ENCODE measurements at places on chromosomes 1 and 21.

DNA sequence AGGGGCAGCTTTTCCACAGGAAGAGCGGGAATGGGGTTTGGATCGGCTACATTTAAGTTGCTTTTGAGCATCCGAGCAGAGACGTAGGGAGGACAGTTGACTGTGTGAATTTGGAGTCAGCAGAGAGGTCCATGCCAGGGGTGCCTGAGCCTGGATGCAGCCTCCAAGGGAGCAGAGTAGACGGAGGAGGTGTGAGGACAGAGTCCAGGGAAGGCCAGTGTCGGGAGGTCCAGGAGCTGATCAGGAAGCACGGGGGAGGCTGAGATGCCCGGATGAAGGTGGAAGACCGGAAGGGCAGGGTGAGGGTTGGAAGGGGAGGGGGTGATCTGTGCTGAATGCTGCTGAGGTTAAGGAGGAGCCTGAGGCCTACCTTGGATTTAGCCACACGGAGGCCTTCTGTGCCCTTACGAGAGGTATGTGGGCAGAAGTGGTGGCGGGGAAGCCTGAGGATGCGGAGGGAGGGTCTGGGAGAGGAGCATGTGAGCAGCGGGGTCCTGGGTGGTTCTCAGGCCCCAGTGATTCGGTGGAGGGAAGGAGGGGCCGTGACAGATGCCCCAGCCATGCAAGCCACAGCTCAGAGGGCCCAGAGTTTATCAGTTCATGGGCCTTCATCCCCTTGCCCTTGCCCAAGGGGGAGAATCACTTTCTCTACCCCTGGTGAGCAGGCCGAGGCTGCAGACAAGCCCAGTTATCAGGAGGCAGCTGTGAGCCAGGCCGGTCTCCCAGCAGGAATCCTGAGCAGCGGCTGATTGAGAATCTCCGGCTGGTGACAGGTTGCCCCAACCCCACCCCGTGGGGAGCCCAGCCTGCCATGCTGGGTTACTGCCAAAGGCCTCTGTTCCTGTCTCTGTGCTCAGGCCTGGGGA lies 54.0 kb upstream of the ACTL8 start:
- no peak for DNase-seq

DNA sequence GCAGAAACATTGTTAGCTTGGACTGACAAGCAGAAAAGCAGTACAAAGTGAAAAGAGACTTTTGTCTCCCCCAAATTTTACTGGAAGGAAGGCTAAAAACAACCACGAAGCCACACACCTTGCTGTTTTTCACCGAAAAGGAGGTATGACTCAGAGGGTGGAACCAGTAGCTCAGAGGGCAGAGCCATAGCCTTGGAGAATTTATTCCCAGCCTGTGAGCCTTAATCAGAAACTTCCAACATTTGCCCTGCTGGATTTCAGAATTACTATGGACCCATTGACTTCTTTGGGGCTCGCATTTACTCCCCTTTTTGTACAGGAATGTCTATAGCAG lies 32.0 kb downstream of the RPS6KC1 start:
- DNase-seq = no peak

GRCh38 chr1:107098961-107099360 lies 41.9 kb upstream of the NTNG1 start:
- no peak for DNase-seq

DNA sequence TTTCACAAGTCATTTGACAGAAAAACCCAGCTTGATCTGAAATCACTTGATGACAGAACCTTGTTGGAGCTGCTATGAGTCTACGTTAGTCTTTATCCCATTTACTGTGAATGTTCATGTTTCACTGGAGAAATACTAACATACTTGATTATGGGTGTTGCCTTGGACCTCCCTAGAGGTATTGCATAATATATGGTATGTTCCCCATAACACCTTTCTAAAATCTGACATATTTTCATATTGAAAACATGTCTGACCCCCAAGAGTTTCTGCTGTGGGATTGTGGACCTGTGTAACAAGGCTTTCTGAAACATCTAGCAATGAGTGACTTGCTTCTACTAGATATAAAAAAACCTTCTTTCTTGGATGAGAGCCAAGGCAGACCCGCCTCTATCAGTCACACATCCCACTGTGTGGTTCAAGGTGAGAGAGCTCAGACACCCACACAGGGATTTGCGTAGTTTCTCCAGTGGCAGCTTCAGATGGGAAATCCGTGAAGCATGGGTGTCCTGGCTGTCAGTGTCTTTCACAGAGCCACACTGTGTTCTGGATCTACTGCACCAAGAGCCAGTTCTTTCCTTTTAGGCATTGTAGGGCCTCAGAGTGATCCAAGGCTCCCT lies 4.6 kb downstream of the NENF start:
- DNase-seq = no peak

DNA sequence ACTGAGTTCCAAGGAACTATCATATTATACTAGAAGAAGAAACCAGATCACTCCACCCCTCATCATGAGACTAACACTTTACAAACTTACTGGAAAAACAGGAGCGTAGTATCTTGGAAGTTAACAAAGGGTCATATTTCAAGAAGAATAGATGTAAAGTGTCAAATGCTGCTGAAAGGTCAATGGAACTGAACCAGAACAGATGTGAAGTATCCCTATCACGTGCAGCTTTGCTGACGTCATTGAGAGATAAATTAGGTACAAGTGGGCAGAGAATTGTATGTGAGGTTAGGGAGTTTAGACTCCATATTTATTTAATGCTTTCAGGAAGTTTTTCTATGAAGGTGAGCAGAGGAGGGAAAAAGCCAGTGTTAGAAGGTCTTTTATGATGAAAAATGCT lies 483.0 kb downstream of the NCAM2 start:
- DNase-seq = no peak

- DNase-seq = no peak
These were observed 168.6 kb upstream of the FGGY start for GRCh38 chr1:59128239-59128736.

GRCh38 chr1:222886878-222887351 lies 72.1 kb downstream of the DISP1 start:
- no peak for DNase-seq

DNA sequence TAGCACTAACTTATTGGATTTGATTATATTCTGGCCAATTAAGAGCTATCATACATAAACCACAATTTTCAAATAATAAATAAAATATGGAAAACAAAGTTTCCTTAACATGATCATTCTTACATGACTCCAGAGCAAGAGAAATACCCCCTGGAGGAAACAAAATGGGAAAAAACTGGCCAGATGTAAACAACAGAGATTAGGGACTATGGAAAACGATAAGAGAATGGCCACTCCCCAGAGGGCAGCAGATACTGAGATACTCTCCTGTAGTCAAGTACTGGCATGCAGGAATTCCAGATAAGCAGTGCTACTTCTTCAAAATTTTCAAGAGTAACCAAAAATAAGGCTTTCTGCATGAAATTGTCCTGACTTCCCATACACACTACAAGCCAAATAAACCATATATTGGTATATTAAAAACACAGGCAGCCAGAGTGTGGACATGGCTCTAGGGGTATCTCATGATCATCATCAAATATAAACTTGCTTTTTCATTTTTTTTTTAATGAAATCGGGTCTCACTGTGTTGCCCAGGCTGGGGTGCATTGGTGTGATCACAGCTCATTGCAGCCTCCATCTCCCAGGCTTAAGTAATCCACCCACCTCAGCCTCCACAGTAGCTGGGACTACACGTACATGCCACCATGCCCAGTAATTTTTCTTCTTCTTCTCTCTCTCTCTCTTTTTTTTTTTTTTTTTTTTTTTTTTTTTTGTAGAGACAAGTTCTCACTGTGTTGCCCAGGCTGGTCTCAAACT lies 118.5 kb downstream of the EIF4G3 start:
- no peak for DNase-seq

- DNase-seq = no peak
These were observed 9.6 kb downstream of the DISC1 start for GRCh38 chr1:231636157-231636556.

DNA sequence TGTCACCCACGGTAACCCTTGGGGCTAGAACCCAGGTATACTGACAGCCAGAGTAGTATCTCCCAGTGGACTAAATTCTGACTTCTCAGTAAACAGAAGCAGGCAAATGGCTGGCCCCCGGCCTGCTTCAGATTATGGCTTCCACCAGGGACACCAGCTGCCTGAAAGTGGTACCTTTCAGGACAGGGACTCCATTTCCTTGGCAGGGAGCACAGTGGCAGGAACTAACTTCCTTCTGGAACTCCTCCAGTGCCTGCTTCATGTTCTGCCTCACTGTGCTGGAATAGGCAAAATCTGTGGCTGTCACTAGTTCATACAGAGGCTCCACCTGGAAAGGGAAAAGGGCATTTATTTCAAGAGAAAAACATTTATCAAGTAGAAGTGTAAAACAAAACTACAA lies 32.7 kb downstream of the C8B start:
- no peak for DNase-seq

DNA sequence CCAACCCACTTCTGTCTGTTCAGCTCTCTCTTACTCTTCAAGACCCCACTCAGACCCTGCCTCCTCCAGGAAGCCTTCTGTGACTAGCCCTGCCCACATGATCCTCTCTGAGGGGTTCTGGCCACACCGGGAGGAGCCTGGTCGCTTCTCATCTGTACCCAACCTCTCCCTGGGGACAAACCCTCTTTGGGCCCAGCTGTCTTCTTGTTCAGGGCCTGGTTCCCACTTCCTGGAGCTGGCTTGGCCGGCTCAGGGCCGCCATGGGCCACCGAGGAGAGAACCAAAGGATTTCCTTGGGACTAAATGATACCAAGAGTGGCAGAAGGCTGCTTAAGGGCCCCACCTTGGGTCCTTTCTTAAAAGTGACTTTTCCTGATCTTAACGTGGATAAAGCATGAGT lies 124.7 kb upstream of the ZBTB40 start:
- DNase-seq = no peak

DNA sequence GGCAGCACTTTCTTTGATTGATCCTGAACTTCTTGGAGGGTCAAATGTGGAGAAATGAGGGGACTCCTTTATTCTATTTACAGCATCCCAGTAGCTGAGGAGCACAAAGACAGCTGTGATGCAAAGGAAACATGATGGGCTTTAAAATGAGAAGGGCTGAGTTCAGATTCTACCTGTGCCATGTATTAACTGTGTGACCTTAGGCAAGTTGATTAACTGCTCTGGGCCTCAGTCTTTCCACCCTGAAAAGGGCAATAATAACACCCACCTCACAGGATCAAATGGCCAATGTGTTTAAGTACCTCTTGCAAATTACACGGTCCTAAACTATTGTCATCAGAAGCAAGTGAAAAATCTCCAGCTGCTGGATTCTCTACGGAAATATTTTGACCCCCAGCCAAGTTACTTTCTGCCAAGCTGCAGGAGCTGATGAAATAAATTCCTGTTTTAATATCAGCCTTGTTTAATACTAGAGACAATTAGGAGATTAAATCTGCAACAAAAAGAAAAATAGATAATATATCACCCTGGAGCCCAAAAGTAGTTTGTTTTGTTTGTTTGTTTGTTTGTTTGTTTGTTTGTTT lies 15.7 kb downstream of the TMEM81 start:
- DNase-seq = no peak

- no peak for DNase-seq
These were observed 6.6 kb downstream of the PTPN14 start for GRCh38 chr1:214544791-214545190.

GRCh38 chr1:6770751-6771440 lies 14.4 kb upstream of the CAMTA1 start:
- no peak for DNase-seq

- no peak for DNase-seq
These were observed 155.6 kb upstream of the ZNF648 start for GRCh38 chr1:182217071-182217470.

DNA sequence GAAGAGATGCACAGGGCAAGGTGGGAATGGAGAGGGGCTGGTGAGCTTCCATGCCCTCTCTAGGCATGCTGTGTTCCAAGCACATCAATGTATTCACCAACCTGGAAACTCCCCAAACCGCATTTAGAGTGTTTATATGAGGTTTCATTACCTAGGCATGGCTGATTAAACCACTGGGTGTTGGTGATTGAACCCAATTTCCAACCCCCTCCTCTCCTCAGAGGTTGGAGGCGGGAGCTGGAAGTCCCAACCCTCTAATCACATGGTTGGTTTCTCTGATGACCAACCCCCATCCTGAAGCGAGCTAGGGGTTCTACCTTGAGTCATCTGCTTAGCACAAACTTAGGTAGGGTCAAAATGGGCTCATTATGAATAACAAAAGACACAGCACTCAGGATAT lies 3.0 kb upstream of the PPIE start:
- no peak for DNase-seq

- DNase-seq = no peak
These were observed 138.9 kb upstream of the ERG start for GRCh38 chr21:38637161-38637560.

- DNase-seq = no peak
These were observed 22.7 kb downstream of the HSPG2 start for GRCh38 chr1:21914450-21914849.

DNA sequence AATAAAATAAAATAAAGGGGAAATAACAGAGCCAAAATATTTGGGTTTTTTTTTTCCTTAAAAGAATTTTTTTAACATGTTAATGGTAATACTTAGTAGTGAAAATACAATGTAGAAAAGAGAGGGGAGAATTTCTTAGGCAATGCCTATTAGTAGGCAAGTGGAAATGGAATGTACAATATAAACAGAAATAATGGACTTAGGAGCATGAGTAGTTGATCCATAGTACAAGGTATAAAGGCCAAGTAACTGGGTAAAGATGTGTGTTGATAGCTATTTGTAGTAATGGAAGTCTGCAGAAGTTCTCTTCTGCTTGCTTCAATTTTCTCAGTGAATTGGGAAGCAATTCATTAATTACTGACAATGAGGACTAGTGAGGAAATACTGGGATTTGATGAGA lies 34.4 kb downstream of the TESK2 start:
- no peak for DNase-seq

DNA sequence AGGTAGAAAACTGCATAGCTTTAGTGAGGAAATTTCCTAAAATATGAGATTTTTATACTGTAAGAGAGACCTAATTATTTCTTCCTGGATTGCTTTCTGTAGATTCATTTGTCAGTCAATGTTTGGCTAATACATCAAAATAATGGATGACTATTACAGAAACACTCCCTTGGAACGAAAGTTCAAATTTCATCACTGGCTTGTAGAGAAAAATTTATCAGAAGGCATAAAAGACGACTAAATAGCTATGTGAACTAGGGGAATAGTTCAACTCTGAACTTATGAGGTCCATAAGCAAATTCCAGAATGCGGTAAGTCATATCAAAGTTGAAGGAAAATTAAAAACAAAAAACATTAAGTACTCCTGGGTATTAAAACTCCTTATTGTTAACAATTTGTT lies 36.0 kb downstream of the WNT2B start:
- no peak for DNase-seq

- DNase-seq = no peak
These were observed 282.5 kb downstream of the PTBP2 start for GRCh38 chr1:97004054-97004453.

GRCh38 chr1:61083807-61084440 lies 1.6 kb downstream of the NFIA start:
- no peak for DNase-seq

DNA sequence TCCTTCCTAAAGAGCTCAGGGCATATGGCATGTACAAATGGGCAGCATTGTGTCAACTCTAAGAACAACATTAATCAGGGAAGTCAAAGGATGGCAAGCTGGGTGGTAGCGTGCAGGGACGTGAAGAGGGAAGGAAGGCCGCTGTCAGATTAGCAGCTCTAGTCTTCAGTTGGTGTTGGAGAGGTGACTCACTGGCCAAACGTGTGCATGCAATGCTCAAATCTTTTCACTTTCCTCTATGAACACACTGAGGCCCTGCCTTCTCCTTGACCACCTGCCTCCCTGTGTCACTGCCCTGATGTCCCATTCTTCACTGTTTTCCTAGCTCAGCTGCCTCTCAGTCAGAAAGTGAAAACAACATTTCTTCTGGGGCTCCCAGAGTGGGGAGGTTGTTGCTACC lies 5.9 kb upstream of the PIGR start:
- DNase-seq = no peak

- no peak for DNase-seq
These were observed 56.0 kb upstream of the LPGAT1 start for GRCh38 chr1:211886551-211886950.
